SHP77 treated with DMSO at 0.1 percent for 48 hours (cell line): ENCODE measurements at places on chromosomes 7 and 10.

DNA sequence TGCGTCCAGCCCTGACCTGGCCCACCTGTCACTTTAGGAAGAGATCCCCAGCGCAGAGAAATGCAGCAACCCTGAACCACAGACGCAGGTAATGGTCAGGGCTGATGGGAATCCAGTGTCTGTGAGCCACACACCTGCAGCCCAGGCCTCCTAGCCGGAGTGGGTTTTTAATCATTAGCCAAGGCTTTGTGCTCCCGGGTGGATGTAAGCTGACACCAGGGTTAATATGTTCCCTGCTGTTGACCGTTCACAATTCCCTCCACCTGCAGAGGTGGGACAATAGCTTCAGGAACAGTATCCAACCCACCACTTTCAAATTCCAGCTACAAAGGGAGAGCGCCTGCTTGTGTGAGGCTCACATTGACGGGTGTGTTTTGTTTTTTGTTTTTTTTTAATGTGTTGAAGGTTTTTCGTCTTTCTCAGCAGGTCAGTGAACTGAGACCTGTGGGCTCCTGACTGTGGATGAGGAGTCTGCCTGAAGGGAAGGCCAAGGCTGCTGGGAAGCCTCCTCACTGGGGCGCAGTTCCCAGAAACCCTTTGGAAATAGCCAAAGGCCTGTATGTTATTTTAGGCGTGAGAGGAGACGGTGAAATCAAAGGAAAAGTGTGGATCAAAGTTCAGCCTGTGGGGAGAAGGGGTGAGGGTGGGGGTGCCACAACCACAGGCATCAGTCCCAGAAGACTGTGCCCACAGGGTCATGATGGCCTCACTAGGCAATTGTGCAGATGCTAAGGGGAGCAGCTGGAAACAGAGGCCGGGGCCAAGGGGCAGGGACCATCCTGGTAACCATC is 111.1 kb downstream of the TNS3 start:
- peak; percentile 33 for DNase-seq

DNA sequence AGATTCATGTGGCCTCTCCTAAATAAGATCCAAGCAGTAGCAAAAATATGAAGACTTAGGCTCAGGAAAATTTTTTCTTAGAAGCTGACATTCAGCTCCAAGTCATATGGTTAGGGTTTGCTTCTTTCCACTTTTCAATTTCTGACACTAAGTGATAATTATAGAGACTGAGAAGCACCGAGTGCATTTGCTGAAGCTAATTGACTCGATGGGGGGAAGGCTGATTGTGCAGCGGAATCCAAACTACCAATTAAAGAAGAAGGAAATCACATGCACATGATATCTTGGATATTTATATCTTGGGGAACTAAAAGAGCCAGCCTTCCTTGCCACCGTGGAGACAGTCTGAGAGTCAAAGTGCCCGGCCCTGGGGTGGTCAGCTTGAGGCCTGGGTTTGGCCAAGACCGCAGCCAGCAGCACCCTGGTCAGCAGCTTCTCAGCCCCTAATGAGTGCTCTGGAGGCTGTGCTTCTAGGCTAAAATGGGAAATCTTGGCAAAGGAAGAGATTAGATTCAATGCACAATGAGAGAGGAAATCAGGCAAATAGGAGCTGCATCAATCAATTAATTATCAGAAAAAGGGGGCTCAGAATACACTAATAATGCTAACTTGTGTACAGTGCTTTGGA is 589.3 kb downstream of the NRG3 start:
- no peak for DNase-seq

GRCh38 chr7:101465576-101466196 is 103.0 kb downstream of the COL26A1 start:
- no peak for DNase-seq

GRCh38 chr7:24685708-24686107 is 71.6 kb downstream of the GSDME start:
- no peak for DNase-seq

DNA sequence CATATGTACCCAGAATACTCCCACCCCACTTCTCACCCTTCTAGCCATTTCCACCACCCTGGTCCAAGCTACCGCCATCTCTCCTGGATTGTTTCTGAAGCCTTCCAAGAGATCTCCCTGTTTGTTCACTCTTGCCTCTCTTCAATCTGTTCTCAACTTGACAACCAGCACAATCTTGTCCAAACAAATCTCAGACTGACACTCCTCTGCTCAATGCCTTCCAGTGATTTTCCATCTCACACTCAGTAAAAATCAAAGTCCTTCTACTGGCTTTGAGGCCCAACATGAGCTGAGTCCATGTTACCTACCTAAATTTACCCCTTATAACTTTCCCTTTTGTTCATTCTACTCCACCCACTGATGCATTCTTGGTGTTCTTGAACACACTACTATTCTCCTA is 33.2 kb upstream of the TMEM140 start:
- DNase-seq = no peak

DNA sequence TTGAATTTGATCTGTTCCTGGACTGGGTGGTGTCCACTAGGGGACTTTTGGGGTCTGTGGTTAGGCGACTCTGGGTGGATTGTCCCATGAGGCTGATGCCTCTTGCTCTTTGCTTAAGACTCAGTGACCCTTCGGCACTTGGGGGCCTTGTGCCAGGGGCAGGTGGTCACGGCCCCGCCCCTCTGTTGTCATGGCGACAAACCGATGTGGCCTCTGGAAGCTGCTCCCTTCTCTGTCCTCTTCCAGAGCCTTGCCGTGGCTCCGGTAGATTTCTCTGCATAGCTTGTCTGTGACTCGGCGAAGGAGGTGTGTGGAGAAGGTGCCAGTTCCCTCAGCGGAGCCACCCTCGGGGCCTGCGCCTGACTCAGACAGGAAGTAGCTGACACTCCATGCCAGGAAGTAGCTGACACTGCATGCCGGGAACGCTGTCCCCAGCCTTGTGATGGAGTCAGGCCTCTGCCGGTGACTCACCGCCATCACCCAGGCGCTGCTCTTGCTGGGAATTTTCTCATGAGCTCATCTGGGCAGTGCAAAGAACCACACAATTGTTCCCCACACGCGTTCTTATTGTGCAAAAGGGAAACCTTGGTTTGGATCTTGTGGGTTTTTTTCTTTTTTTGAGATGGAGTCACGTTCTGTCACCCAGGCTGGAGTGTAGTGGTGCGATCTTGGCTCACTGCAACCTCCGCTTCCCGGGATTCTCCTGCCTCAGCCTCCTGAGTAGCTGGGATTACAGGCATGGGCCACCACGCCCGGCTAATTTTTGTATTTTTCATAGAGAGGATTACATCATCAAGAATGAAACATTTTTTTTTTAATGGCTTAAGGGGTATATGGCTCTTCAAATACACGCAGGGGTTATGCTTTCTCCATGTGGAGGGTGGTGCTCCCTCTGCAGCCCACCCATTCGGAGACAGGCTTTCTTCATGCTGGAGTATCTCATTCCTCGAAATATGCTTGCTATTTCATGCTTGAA is 72.6 kb downstream of the PFKFB3 start:
- DNase-seq = no peak

- no peak for DNase-seq
Measured at GRCh38 chr7:112023282-112023681, 182.9 kb downstream of the DOCK4 start.

DNA sequence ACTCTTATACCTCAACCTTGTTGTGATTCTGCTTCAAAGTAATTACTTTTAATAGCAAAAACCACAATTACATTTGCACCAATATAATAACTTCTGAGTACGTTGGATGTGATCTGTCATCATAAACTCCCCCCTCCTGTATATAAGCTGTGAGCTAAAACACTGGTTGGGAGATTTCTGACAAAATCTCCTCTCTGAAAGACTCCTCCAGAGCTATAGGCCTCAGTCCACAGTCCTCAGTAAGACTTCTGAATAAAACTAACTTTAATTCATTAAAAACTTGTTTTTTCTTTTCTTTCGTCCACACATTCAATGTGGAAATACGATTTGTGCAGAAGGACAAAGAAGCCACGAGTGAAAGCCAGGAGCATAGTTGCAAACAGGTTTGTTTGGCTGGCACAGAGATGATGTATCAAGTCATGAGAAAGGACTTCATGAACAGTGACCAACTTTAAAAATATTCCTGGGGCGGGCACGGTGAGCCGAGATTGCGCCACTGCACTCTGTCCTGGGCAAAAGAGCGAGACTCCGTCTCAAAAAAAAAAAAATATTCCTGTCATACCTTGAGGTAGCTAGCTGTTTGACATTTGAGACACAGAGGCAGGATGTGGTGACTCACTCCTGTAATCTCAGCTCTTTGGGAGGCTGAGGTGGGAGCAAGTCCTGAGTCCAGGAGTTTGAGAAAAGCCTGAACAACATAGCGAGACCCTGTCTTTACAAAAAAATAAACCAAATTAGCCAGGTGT is 91.1 kb upstream of the ARHGAP21 start:
- no peak for DNase-seq

GRCh38 chr7:52826515-52827265 is 208.7 kb upstream of the POM121L12 start:
- no peak for DNase-seq

DNA sequence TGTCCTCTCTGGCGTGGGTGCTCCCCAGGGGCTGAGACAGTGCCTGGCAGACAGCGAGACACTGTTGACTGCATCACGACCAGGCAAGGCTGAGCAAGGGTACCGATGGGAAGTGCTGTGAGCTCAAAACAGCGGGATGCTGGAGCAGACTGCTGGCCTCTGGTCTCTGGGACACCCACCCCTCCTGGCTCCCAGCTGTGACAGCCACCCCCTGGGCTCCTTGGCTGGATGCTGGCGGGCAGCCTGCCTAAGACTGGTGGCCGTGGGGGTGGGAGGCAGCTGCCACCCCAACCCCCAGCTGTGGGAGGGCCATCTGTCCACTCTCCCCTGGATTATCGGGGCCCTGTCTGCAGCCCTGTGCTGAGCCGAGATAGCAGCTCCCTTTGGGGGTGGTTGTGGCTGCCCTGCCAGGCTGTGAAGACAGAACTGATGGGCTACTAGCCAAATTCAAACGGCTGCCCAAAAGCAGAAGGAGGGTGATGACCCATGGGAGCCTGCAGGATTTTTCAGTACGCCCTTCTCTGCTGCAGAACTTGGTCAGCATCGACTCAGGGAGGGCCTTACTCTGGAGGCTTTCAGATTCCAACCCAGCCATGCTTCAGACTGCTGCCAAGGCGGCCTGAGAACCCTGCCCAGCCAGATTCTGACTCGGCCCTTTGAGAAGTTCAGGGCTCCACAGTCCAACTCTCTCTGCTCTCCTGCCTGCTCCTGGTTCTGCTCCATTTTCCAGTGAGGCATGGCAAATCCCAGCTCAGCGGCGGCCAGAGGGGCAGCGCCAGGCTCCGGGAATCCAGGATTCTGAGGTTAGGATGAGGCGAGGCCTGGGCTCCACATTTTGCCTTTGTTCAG is 125.3 kb downstream of the NEURL1 start:
- no peak for DNase-seq

GRCh38 chr7:95469848-95470247 is 15.9 kb upstream of the ASB4 start:
- peak; percentile 78 for DNase-seq

GRCh38 chr7:127417346-127417745 is 24.8 kb upstream of the ZNF800 start:
- no peak for DNase-seq

DNA sequence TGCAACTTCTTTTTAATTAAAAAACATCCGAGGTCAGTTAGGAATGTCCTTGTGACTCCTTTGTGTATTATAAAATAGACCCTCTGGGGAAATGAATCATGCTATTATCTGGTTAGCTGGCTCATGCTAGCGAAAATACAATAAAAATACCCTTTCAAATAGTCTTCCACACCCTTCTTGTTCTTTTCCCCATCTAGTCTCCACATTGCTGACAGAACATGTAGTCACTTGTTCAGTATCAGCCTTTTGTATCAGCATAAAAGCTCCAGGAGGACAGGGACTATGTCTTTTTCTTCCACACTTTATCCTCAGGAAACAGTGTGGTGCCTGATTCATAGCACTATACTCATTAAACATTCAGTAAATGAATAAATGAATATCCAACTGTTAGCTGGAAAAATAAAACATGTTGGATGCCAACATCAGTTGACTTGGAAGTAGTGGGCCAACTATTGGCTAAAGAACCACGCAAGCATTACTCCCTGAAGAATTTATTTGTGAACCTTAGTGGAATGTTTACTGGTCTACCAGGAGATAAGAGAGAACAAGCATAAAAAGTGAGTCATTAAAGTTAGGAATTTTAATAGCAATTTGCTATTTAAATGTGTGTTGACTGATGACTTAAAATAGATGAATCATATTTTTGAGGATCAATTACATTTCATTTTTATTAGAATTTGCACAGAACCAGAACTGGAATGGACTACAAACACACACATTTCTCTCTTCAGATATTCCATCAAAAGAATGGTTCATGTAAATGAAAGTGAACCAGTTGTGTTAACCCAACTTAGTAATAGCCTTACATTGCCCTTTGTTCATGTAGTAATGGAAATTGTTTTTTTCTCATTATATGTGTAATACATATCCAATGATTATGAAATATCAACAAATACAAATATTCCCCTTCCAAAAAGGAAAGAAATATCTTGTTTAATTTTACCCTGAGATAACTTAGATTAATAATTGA is 129.6 kb downstream of the DKK1 start:
- no peak for DNase-seq

DNA sequence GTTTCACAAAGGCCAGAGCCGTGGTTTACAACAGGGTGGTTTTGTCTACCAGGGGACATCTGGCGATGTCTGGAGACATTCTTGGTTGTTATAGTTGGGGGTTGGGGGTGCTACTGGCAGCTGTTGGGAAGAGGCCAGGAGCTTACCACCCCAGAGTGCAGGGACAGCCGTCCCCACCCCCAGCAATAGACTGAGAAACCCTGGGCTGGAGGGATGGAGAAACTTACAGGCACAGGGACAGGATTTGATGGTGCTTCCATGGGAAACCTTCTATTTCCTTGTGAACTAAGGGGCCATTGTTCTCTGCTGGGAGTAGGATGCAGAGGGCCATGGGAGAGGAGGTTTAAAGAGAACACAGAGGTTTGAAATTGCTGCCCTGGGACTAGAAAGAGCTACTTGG is 10.9 kb downstream of the ADCK2 start:
- no peak for DNase-seq

DNA sequence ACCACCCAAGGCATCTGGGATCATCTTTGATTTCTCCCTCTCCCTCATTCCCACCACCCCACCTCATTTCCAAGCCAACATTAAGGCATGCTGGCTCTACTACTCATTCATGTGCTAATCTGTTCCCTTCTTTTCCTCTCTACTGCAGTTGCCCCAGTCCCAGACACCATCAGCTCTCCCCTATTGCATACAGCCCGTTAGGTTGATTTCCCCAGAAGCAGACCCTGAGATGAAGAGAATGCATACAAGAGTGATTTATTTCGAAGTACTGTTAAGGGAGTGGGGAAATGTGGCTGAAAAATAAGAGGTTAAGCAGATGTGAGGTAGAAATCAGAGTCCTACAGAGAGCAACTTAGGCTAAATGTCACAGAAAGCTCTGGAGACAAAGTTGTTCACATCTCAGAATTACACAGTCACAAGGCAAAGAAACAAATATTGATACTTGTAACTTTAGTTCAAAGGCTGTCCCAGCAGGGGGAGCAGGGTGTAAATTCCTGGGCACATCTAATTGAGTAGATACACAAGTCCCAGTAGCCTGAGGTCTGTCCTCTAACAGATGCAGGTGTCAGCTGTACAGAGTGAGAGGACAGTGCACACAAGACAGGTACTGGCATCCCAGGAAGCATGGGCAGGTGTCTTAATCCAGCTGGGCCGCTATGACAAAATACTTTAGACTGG is 20.9 kb downstream of the AKR1D1 start:
- DNase-seq = peak; percentile 15
